ENCODE measurements at places on chromosomes 11 and 22. TPM values are rescaled to one million over a fixed set of nuclear protein-coding genes. Genes with fewer than 3 reads are reported as not detected.

DNA sequence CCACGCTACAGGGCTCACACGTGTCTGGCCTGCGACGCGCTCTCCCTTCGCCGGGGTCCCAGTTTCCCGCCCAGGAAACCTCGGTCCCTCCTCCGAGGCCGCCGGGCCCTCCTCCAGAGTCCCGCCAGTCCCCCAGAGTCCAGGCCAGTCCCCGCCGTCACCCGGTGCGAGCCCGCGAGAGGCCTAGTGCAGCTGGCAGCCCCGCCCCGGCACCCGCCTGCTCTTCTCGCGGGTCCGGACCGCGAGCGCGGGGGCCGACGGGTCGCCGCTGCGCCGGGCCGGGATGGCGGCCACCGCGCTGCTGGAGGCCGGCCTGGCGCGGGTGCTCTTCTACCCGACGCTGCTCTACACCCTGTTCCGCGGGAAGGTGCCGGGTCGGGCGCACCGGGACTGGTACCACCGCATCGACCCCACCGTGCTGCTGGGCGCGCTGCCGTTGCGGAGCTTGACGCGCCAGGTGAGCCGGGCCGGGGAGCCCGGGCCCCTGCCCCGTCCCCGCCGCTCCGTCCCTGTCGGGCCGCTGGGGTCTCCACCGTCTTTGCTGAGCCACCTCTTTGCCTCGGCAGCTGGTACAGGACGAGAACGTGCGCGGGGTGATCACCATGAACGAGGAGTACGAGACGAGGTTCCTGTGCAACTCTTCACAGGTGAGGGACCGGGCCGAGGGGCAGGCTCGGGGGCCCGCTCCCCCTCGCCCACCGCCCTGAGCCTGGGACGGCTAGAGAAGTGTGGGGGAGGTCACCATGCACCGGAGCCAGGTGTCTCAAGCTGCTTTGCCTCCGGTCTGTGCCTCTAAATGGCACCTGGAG, at the start of gene PTPMT1:
TSS of gene PTPMT1 (plus strand) at position 260 of the 809 bp plus-strand sequence. CDS start at position 284, 24 bp downstream.
- H3K4me1 ChIP-seq = peaks cover 16% of the 10 kb centered on the region
- peaks cover 3% of the 10 kb centered on the region for H3K36me3 ChIP-seq
- H3K4me3 ChIP-seq = peak within 1 kb of the TSS; percentile 79

DNA sequence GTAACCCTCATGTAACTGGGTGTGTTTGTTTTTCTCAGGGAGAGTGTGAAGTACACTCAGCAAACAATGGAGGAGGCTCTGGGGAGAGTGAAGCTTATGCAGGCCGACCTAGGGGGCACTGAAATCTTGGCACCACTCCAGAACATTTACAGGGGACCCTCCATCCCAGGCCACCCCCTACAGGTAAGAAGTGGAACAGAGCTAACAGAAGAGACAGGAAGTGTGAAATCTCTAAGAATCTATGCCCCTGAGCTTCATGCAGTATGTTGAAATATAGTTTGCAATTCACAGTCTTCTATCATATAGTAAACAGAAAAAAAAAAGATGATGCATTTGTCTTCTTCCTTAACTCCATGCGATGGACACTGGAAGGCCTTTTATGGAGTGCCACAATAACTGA, 8.4 kb downstream of the VWA5A start:
- no peaks in the 10 kb centered on the region for H3K4me1 ChIP-seq
- H3K27me3 ChIP-seq = peaks cover 3% of the 10 kb centered on the region
- no peak overlapping the region for H3K27ac ChIP-seq
- peaks cover 55% of the 10 kb centered on the region for H3K36me3 ChIP-seq
- DNase-seq = no peak

- peaks cover 11% of the 10 kb centered on the region for H3K27me3 ChIP-seq
- H3K27ac ChIP-seq = no peak overlapping the region
- no peak for DNase-seq
- no peak overlapping the region for H3K4me3 ChIP-seq
- no peaks in the 10 kb centered on the region for H3K4me1 ChIP-seq
Observed at GRCh38 chr11:90757849-90758494, 535.1 kb upstream of the CHORDC1 start.

GRCh38 chr22:35195226-35195625, 62.1 kb upstream of the HMGXB4 start:
- H3K36me3 ChIP-seq = no peaks in the 10 kb centered on the region
- no peak for DNase-seq
- H3K27me3 ChIP-seq = peaks cover 28% of the 10 kb centered on the region

DNA sequence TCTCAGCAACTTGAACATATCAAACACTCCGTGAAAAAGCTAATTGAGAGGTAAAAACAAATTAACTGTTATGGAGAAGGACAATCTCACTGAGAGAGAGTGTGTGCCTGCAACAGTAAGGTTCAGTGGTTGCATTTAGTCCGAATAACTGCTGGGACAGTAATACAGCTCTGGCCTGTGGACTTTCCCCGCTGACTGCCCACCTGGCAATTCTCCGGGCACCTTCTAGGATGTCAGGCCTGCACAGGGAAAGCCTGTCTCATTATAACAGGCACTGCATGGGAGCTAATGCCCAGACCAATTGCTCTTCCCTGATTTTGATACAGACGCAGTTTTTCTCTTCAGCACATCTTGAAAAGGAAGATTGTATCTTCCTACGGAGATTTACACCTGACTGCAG, 251.0 kb downstream of the DCDC1 start:
- no peak overlapping the region for H3K4me3 ChIP-seq
- H3K4me1 ChIP-seq = no peaks in the 10 kb centered on the region
- no peaks in the 10 kb centered on the region for H3K36me3 ChIP-seq
- H3K27me3 ChIP-seq = no peaks in the 10 kb centered on the region

GRCh38 chr11:108859510-108859909, 194.6 kb downstream of the DDX10 start:
- H3K4me1 ChIP-seq = peaks cover 24% of the 10 kb centered on the region
- H3K27me3 ChIP-seq = no peaks in the 10 kb centered on the region
- DNase-seq = no peak
- peaks cover 8% of the 10 kb centered on the region for H3K36me3 ChIP-seq
- no peak overlapping the region for H3K4me3 ChIP-seq

- H3K27ac ChIP-seq = no peak overlapping the region
- DNase-seq = no peak
- H3K4me1 ChIP-seq = peaks cover 13% of the 10 kb centered on the region
- peaks cover 3% of the 10 kb centered on the region for H3K36me3 ChIP-seq
Observed at GRCh38 chr11:79042824-79043223, 398.0 kb downstream of the TENM4 start.

DNA sequence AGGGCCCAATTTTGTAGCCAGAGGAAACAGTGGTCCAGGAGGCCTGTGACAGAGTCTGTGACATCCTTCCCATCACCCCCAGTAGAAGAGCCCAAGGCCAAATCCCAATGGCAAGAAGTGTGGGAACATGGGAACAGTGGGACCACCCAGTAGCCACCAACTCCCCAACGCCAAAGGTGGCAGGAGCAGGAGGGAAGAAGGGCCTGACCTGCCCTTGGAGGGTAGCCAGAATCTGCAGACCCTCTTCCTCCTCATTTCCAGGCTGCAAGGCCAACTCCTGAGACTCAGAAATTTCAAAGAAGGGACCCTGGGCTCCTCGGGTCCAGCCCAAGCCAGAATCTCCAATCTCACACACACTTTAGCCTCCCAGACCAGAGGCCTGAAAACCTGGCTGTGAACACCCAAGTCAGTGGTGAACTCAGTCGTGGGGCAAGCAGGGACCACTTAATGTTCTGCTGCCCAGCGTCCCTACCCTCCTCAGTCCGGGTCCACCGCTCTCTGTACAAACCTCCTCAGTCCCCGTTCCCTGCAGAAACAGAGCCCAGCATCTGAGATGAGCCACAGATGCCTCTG, 6.2 kb downstream of the RAB3IL1 start:
- DNase-seq = no peak
- H3K4me1 ChIP-seq = peaks cover 29% of the 10 kb centered on the region
- no peaks in the 10 kb centered on the region for H3K27me3 ChIP-seq

DNA sequence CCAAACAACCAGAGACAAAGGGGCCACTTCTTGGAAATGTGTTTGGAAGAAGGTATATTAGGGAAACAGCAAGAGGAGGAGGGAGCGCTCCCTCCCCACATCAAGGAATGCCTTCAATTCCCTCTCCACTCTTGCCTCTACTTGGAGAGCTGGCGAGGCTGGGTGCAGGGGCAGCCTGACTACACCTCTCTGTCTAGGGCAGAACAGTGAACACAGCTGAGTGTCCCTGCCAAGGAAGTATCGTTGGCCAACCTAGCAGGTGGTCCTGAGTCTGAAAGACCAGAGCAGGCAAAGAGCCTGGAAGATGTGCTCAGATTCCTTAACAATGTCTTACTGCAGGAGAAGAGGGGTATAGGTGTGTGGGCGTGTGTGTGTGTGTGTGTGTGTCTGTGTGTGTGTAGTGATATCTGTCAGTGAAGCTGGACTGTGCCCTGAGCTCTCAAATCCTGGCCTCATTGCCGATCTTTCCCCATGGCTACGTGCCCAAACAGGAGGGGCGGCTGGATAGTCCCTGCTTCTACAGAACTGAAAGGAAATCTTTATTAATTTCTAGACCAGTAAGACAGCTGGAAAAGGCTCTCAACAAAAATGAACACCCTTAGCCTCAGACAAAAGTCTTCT, 46.8 kb downstream of the PAMR1 start:
- DNase-seq = no peak
- H3K27me3 ChIP-seq = peaks cover 43% of the 10 kb centered on the region
- no peak overlapping the region for H3K4me3 ChIP-seq

GRCh38 chr11:103807806-103808205, 228.6 kb upstream of the DDI1 start:
- no peak for DNase-seq
- H3K27me3 ChIP-seq = no peaks in the 10 kb centered on the region
- no peak overlapping the region for H3K27ac ChIP-seq
- no peaks in the 10 kb centered on the region for H3K36me3 ChIP-seq

DNA sequence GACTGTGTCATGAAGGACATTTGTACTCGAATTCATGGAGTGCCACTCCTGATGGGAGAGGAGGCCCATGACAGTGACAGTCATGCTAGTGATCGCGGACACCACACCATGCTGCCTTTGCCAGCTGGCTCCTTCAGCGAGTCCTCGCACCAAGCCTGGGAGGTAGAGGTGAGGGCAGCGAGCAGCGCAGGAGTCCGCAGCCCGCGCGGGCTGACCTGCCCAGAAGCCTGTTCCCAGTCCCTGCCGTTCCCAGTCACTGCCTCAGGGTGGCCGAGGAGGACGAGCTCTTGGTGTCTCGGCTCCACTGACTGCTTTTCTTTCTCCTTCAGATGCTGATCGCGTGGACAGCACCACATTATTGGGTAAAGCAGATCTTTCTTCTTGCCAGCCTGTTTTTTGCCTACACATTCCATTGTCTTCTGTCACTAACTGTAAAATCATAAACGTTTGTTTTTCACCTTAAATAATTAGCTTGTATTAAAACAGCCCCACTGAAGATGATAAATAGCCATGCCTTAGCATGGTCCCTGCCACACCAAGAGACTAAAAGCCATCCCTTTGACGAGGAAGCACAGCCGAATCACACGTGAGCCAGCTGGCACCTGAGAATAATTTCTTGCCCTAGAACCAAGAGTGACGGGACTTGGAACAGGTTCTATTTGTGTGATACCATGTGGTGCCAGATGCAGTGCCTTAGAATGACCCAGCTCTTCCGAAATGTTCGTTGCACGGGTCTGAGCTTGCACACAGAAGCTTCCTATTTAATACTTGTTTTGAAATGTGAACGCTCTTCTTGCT, 25.5 kb downstream of the FAM118A start:
- no peak overlapping the region for H3K27ac ChIP-seq
- H3K27me3 ChIP-seq = no peaks in the 10 kb centered on the region
- H3K4me3 ChIP-seq = no peak overlapping the region

DNA sequence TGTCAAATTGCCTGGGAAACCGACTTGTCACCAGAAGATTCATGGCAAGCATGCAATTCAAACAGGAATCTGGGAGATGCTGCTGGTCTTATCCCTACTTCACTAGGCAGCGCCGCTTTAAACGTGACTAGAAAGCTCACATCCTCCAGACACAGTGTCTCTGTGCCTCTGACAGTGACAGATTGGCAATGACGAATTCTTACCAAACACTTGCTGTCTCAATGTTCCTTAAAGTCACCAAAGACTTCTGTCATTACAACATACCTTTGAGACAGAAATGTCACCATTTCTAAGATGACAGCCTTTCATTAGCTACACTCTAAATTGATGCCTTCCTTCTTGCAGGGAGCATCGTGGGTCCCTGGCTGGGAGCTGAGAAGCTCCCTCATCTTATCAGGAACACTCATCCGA, 197.8 kb downstream of the CWF19L2 start:
- DNase-seq = no peak
- no peaks in the 10 kb centered on the region for H3K27me3 ChIP-seq
- no peak overlapping the region for H3K27ac ChIP-seq

- no peaks in the 10 kb centered on the region for H3K36me3 ChIP-seq
- no peaks in the 10 kb centered on the region for H3K4me1 ChIP-seq
- H3K4me3 ChIP-seq = no peak overlapping the region
- no peak for DNase-seq
- H3K27ac ChIP-seq = no peak overlapping the region
Observed at GRCh38 chr11:64041846-64042245, 6.1 kb downstream of the FLRT1 start.

DNA sequence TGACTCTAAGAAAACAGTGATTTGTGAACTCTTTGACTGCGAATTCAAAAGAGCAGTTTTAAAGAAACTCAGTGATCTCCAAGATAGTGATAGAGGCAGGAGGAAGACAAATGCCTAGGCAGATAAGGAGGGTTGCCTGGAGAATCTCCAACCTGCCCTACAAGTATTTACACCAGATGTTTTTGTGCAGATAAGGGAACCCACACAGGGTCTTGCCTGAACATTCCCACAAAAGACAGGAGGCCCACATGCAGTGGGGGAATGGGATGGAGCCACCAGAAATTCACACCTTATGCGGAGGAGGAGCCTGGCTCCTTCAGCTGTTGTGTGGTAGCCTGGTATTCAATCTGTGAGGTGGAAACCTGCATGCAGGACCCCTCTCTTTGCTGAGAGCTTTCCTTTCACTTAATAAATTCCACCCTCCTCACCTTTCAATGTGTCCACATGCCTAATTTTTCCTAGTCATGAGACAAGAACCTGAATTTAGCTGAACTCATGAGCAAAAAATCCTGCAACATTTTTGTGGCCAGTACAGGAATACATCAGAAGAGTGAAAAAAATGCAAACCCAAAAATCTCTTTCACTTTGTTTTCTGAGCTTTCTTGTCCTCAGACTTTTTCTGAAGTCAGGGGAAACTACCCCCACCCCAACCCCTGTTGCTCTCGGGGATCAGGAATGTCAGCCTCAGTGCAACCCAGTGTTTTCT, 8.1 kb upstream of the GLYAT start:
- no peak overlapping the region for H3K27ac ChIP-seq
- H3K27me3 ChIP-seq = peaks cover under 1% of the 10 kb centered on the region
- H3K4me3 ChIP-seq = no peak overlapping the region

GRCh38 chr11:128741916-128742315, 48.0 kb downstream of the FLI1 start:
- H3K36me3 ChIP-seq = peaks cover 10% of the 10 kb centered on the region
- no peak overlapping the region for H3K27ac ChIP-seq
- no peak for DNase-seq
- no peak overlapping the region for H3K4me3 ChIP-seq
- peaks cover 21% of the 10 kb centered on the region for H3K4me1 ChIP-seq

- no peak overlapping the region for H3K27ac ChIP-seq
- H3K4me1 ChIP-seq = peaks cover 22% of the 10 kb centered on the region
- DNase-seq = no peak
Observed at GRCh38 chr11:61487342-61488025, 21.1 kb upstream of the LRRC10B start.

Gene OVOL1
- not detected for total RNA-seq

Gene KDELR3
- total RNA-seq = 39.3 TPM

Gene ELFN2
- 0.97 TPM for total RNA-seq

Gene GPR137
- total RNA-seq = 68.0 TPM

Gene MPPED2
- total RNA-seq = not detected

Gene SLC3A2
- total RNA-seq = 362 TPM

Gene ACCS
- total RNA-seq = 4.5 TPM

Gene RBMXL2
- not detected for total RNA-seq

Gene CKAP5
- total RNA-seq = 113 TPM

Gene SLC15A3
- 11.6 TPM for total RNA-seq
